ENCODE measurements at places on chromosomes 4 and X. TPM values are rescaled to one million over a fixed set of nuclear protein-coding genes. Genes with fewer than 3 reads are reported as not detected.

Gene SLC34A2
- total RNA-seq, result not detected

Gene WNK3
- total RNA-seq, result 0.51 TPM

Gene MAGEC3
- not detected for total RNA-seq

Gene PDZD4
- total RNA-seq, result 0.26 TPM

Gene PRSS12
- total RNA-seq, result 59.9 TPM

Gene CT45A1
- total RNA-seq, result not detected

Gene DLG3
- total RNA-seq, result 24.6 TPM

Gene SAP30
- total RNA-seq, result 101 TPM

Gene MAGEA3
- total RNA-seq, result not detected

Gene HELT
- not detected for total RNA-seq

Gene EGFL6
- total RNA-seq, result 2.1 TPM

Gene EDNRA
- total RNA-seq, result 0.77 TPM

Gene SATL1
- not detected for total RNA-seq

Gene MAGEA9B
- not detected for total RNA-seq

Data from fibroblast of lung (primary cell).